ENCODE measurements at places on chromosomes 7 and 10. TPM values are rescaled to one million over a fixed set of nuclear protein-coding genes. Genes with fewer than 3 reads are reported as not detected.

HOXA7 gene
- not detected for total RNA-seq

NUTM2A gene
- total RNA-seq: 0.79 TPM

INMT gene
- 0.30 TPM for total RNA-seq

PON1 gene
- total RNA-seq: not detected

TRIP6 gene
- 28.0 TPM for total RNA-seq

TMEM270 gene
- total RNA-seq: not detected

RRP12 gene
- total RNA-seq: 20.5 TPM

DGKI gene
- not detected for total RNA-seq

SLIT1 gene
- 0.44 TPM for total RNA-seq

H2BK1 gene
- total RNA-seq: 1.6 TPM

ITGB8 gene
- total RNA-seq: not detected

CPVL gene
- total RNA-seq: 0.75 TPM

ANKRD2 gene
- not detected for total RNA-seq

ZNF485 gene
- 6.6 TPM for total RNA-seq

DENND2A gene
- not detected for total RNA-seq

NUDT13 gene
- total RNA-seq: 2.1 TPM

GRID2IP gene
- 0.53 TPM for total RNA-seq

SLC16A12 gene
- total RNA-seq: not detected

JCAD gene
- total RNA-seq: 0.03 TPM

DLG5 gene
- 4.8 TPM for total RNA-seq

ZWINT gene
- 67.1 TPM for total RNA-seq

CACNB2 gene
- total RNA-seq: not detected

CYP17A1 gene
- total RNA-seq: not detected

PVRIG gene
- total RNA-seq: 86.1 TPM

TMEM178B gene
- not detected for total RNA-seq

CPED1 gene
- total RNA-seq: not detected

CYP2W1 gene
- not detected for total RNA-seq

PTPRZ1 gene
- not detected for total RNA-seq

STEAP1B gene
- not detected for total RNA-seq

OPN4 gene
- total RNA-seq: not detected

GIMAP6 gene
- 124 TPM for total RNA-seq

LIPM gene
- total RNA-seq: not detected

PRLHR gene
- not detected for total RNA-seq

TES gene
- 121 TPM for total RNA-seq

NXPH1 gene
- not detected for total RNA-seq

MMD2 gene
- total RNA-seq: not detected

SPDYE6 gene
- total RNA-seq: not detected

TFPI2 gene
- not detected for total RNA-seq

FFAR4 gene
- not detected for total RNA-seq

SEMA3D gene
- not detected for total RNA-seq

C10orf67 gene
- not detected for total RNA-seq

TRIM74 gene
- total RNA-seq: 1.6 TPM

HIBADH gene
- 14.4 TPM for total RNA-seq

CFAP46 gene
- total RNA-seq: not detected

ATRNL1 gene
- not detected for total RNA-seq

SPDYE2 gene
- 0.28 TPM for total RNA-seq

ZRANB1 gene
- total RNA-seq: 15.8 TPM

UNCX gene
- not detected for total RNA-seq

DEPP1 gene
- total RNA-seq: 0.23 TPM

ADCY1 gene
- total RNA-seq: 0.14 TPM

GATA3 gene
- 49.1 TPM for total RNA-seq

MSS51 gene
- 4.0 TPM for total RNA-seq

DLX5 gene
- not detected for total RNA-seq

LRRC17 gene
- total RNA-seq: not detected

HMX3 gene
- total RNA-seq: not detected

All from activated naive CD8-positive, alpha-beta T cell treated with anti-CD3 and anti-CD28 coated beads, Interleukin-2, amount 10 ng/mL, durations not matched to agents 7 days and 5 days (primary cell).